ENCODE measurements at places on chromosomes 7 and 10.

DNA sequence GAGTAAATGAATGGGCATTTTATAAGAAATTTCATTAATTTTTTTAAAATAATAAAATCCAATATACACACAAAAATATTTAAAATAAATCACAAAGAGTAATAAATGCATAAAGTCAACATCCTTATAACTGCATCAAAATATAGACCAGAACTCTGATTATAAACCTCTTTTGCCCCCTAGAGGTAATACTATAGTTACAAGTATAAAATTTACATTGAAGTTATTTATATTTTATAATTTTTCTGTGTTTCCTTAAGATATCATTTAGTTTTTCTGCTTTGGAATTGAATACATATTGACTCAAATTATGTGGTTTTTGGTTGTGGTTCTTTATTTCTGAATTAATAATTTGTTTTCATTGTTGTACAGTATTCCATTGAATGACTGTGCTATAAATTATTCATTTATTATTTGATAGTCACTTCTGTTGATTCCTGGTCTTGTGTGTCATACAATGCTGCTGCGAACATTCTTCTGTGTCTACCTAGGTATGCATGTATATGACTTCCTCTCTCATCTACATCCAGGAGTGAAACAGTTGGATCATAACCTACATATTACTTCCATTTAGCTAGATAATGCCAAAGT, 673.6 kb downstream of the IPMK start:
- no peak for DNase-seq

DNA sequence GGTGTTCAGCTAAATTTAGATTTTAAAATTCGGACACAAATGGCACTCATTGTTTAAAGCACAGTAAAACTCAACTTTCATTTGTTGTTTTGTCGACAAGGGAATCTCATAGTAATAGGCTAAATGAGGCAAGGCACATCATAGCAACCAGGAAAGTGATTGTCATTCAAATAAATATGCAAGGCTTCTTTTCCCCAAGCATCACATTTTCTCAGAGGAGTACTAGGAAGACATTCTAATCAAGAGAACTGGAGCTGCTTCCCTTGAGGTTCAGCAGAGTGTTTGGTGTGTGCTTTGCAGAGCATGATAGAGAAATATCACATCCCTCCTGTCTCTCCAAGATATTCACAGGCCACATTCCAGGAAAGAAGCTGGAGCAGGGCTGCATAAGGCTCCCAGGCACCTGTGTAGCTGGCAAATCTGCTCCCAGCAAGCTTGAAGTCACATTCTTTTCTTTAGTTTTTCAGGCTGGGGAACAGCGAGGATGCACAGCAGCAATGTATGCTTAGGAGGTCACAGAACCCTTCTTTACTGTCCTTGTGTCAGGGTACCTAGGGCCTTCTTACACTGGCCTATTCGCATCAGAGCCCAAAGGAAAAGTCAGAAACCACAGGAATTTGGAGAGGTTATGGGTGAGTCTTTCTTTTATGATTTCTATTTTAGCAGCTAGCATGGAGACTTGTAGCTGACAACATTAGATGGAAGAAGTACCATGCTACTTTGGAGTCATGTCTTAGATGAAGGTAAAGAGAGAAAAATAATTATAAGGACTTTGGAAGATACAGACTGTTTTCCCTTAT, 95.9 kb upstream of the HDAC9 start:
- no peak for DNase-seq

DNA sequence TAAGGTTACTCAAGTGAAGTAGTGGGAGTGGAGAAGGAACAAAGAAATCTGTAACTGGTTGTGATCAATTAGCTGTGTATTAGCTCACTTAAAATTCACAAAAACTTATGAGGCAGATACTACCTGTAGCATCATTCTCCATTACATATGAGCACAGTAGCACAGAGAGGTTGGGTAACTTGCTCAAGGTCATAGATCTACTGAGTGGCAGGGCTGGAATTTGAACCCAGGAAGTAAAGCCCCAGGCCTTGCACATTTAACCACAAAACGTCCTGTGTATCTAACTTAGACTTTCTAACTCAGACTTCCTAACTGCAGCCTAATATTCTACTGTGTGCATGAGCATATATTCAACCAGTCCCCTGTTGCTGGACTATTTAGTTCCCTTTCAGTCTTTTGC, 5.6 kb upstream of the SLF2 start:
- no peak for DNase-seq

GRCh38 chr7:100367251-100367620, 6.1 kb upstream of the PILRA start:
- DNase-seq, result no peak

GRCh38 chr7:144100607-144101006, 8.8 kb upstream of the OR2A2 start:
- DNase-seq, result no peak

DNA sequence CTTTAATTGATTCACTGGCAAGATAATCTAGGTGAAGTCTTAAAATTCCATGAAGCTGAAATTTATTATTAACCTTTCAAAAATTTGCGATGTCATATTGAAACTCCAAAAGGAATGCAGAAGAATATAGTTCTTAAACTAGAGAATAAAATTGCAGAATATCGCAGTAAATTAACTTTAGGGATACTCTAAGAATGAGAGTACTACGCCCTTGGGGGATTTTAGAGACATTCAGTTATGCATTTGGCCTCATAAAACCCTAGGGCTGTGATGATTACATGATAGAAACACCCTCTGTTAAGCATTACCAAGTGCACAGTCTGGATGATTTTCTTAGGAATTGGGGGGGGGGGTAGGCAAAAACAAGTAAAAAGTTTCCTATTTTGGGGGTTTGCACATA, 3.7 kb downstream of the WNT2 start:
- no peak for DNase-seq

DNA sequence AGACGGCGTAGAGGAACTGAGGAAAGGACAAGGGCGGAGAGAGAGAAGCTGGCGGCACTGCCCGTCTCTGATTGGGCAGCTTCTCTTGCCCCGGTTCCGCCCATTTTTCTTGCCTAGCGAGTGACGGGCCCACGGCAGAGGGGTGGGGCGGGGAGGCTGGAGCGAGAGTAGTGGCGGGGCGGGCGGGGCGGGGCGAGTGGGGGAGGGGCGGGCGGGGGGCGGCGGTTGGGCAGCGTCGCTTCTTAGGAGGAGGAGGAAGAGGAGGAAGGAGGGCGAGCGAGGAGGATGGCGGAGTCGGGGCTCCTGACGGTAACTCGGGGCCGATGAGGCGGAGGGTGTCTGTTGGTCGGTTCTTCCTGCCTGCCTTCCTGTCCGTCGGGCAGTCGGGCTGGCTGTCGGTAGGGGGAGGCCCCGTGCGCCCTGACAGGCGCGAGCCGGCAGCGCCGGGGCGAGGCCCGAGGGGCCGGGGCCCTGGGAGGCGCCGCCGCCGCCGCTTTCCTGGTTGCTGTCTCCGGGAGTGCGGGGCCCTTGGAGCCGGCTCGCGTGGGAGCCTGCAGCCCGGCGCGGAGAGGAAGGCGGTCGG, at the start of gene SHOC2:
TSS of gene SHOC2 (plus strand) at position 256 of the 583 bp plus-strand sequence. CDS start 44,755 bp downstream, outside the sequence.
- DNase-seq, result no peak

- no peak for DNase-seq
These were observed 1.8 kb upstream of the ATG9B start for GRCh38 chr7:151025924-151026671.

- no peak for DNase-seq
These were observed 14.7 kb downstream of the ESYT2 start for GRCh38 chr7:158814637-158815036.

GRCh38 chr10:132716691-132717490, 69.1 kb downstream of the NKX6-2 start:
- no peak for DNase-seq

DNA sequence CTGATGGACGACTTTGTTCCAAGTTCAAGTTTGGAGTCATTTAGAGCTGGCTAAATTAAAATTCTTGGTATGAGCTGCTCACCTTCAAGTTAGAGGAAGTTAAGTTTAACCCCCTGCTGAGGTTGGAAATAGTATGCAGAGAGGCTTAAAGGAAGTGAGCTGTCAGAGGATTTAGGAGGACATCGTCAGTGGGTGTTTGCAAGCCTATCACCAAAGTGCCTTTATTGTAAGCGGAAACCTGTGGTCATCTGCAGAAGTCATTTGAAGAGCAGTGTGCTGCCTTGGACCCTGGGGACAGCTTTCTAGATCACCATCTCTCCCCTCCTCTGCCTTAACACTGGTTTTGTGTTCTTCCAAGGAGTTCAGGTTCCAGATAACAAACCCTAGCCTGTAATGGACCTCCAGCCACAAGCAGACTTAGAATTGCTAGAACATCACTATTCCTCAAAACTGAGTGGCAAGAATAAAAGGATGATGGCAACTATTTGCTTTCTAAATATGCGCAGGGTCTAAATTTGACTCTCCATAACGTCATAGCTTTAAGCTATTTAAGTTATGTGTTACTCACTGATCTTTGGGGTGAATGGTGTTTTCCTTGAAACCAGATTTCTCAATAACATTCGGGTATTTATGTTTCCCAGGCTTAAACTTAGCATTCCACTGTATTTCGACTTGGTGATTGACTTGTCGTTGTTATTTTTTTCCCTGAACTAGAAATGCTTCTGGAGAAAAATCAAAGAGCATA, 93.4 kb downstream of the SLC39A12 start:
- DNase-seq, result peak; percentile 80

- no peak for DNase-seq
These were observed 121.8 kb upstream of the AFAP1L2 start for GRCh38 chr10:114526126-114526503.

GRCh38 chr10:11797281-11797680, 25.9 kb upstream of the PROSER2 start:
- no peak for DNase-seq

- DNase-seq, result no peak
These were observed 14.8 kb downstream of the NFE2L3 start for GRCh38 chr7:26166684-26167266.

- peak; percentile 34 for DNase-seq
These were observed 196.0 kb upstream of the GRB10 start for GRCh38 chr7:50978633-50979215.

DNA sequence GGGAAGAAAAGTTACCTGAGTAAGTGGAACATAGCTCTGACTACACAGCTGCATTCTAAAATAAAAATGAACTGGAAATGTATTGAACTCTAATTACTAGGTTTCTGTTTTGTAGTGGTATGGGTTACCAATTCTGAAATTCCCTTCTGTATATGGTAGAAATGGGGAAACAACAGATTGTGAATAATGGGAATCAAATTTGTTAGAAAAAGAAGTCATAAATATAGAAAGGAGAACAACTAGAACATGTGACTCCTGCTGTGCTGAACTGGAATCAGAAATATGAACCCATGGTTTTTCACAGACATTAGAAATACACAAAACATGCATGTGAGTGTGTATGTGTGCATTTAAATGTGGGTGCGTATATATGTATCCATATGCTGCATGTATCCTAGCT, 27.0 kb downstream of the MCMBP start:
- no peak for DNase-seq

DNA sequence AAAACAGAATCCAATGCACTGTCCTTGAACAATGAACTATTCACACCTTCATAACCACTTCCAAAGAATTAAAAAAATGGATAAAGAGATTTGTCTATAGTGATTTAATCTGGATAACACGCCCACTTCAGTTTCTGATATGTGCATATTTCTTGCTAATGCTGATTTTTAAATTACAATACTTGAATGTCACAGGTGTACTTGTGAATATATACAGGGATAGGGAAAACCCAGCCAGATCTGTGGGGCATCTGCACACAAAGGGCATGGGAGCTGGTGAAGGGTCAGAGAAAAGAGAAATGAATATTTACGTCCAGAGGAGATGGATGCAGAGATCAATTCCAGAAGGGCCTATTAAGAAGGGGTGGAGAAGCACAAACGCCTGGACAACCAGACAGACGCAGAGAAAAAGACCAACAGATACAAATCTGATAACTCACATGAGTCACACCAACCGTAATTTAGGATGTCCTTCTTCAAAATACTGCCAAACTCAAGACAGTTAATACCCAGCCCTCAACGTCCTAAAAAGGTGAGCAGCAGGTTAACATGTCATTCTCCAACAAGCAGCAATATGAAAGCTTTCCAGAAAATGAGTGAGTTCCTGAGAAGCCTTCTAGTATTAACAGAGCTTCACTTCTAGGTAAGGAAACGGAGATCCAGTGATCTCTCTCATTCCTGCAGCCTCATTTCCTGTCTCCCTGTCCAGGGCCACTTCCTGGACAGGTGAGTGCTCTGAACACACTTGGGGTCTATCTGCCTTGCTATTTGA, 41.9 kb downstream of the PIP4K2A start:
- DNase-seq, result no peak

- no peak for DNase-seq
These were observed 6.2 kb downstream of the RARRES2 start for GRCh38 chr7:150335108-150335773.

- DNase-seq, result no peak
These were observed 97.7 kb upstream of the EFCAB10 start for GRCh38 chr7:105678811-105679495.

GRCh38 chr10:23362879-23363792, 18.5 kb upstream of the C10orf67 start:
- no peak for DNase-seq
